Activated T-cell treated with anti-CD3 and anti-CD28 coated beads for 48 hours (primary cell): ENCODE measurements at places on chromosomes 2 and 18.

- DNase-seq: no peak
Observed at GRCh38 chr2:209762563-209762962, 9.1 kb upstream of the UNC80 start.

DNA sequence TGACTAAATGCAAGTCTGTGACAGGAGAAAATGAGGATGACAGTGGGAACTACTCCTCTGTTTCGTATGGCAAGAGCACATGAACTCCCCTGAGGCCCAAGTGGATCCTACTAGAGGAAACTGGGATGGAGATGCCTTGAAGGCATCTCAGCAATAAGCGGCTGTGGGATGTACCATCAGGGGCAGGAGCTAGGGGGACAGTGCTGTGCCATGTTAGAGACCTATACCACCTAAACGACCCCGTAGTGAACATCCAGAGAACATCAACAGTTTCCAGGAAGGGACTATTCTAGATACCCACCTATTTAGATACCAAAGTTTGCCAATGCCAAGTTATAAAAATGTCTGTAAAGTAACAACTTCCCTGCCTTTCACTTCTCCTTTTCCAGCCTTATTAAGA lies 860.8 kb upstream of the ACVR2A start:
- no peak for DNase-seq

DNA sequence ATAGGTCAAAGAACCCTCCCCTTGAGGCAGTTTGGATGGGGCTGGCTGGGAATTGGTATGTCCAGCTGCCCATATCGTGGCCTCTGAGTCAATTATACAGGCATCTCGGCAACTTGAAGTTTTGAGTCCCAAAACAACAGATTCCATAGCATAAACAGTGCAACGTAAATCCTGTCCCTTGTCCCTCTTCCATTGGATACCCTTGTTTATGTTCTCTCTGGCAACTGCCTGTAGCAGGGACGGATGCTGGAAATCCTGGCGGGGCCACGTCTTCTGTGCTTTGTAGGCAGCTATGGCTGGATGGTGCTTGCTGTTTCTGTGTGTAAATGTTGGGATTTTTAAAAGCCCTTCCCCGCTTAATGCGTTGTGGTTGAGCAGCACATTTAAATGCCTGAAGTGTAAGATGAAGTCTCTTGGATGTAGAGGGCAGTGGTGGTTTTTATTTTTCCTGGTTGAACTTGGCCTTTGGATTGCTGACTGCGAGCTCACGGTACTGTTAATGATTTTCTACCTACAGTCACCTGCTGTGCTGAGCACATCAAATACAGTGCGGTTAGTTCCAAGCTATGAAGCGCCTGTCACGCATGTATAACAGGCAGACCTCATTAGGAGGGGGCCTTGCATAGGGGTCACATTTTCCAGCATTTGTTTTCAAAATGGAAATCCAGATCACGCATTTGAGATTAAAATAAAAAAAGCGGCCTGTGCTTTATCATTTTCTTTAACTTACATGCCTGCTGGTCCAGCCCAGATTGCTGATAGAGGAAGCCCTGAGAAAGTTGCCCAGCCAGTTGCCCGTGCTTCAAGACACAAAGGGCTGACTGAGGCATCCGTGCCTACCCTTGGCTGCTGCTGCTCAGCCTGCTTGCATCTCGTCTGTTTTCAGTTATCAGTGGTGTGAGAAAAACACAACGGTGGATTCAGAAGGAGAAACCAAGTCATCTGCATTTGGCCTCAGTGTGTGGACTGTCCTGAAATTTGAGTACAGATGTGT lies 84.7 kb downstream of the NEDD4L start:
- no peak for DNase-seq

GRCh38 chr18:61474341-61474740 lies 141.1 kb downstream of the CDH20 start:
- DNase-seq: no peak

- DNase-seq: no peak
Observed at GRCh38 chr18:66641056-66641455, 37.2 kb upstream of the CDH19 start.

GRCh38 chr18:9914584-9915290 lies 921 bp downstream of the VAPA start:
- peak; percentile 73 for DNase-seq

GRCh38 chr18:79532313-79533007 lies 136.7 kb downstream of the NFATC1 start:
- DNase-seq: no peak

DNA sequence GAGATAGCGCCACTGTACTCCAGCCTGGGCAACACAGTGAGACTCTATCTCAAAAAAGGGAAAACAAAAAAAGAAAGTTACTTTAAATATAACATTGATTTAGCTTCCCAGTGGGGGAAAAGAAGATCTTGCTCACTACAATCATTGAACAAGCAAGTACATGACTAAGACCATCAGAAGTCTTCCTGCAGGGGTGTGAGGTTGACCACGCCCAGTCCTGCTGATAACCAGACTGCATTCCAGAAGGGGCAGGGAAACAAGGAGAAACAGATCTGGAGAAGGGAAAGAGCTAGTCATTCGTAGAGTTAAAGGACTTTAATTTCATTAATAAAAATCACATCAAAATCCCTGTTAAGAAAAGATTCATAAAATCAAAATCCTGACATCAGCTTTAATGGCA lies 77.5 kb downstream of the EPHA4 start:
- no peak for DNase-seq

GRCh38 chr2:167844714-167845530 lies 402.5 kb downstream of the STK39 start:
- DNase-seq: no peak

- no peak for DNase-seq
Observed at GRCh38 chr2:217652761-217653639, 349.8 kb downstream of the TNS1 start.

- no peak for DNase-seq
Observed at GRCh38 chr2:68018727-68019126, 44.1 kb downstream of the C1D start.

- no peak for DNase-seq
Observed at GRCh38 chr2:212908031-212908430, 243.4 kb downstream of the IKZF2 start.

- no peak for DNase-seq
Observed at GRCh38 chr18:5543036-5543680, 639 bp downstream of the EPB41L3 start.

- DNase-seq: no peak
Observed at GRCh38 chr2:215637651-215638050, 201.8 kb upstream of the FN1 start.

- no peak for DNase-seq
Observed at GRCh38 chr18:79512461-79513380, 117.0 kb downstream of the NFATC1 start.

DNA sequence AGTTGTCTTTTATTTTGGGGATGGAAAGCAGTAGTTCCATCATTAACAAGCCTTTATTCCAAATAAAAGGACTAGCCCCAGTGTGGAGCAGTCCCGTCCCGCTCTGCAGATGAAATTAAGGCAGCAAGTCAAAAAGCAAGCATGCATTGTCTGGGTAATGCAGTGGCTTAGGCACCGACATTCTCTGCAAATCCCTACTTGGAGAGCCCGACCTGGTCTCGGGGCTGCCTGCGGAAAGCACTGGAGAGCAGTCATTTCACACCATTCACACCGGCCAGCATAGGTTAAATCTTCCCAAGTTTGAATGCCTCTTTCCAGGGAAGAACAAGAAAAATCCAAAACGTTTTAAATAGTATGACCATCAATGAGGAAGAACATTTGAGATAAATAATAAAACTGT lies 24.4 kb upstream of the RAB12 start:
- DNase-seq: no peak

DNA sequence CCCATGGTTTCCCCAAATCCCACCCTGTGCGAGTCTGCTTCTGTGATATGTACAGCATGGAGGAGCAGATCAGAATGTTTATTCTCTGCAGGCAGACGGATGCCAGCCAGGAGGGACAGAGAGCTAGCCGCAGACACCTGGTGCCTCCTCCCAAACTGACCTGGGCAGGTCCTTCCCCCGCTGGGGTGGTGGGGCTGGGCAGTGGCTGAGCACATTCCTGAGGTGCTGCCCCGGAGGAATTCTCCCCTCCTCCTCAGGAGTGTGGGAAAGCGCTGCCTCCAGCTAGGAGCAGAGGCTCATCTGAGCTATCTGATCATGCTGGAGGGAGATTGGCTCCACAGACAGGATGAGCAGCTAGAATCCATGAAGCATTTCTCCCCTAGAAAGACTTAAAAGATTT lies 21.7 kb downstream of the C2orf92 start:
- DNase-seq: no peak

- DNase-seq: peak; percentile 37
Observed at GRCh38 chr2:46471-47345, at the start of gene FAM110C. TSS of gene FAM110C (minus strand) at chr2:46505. CDS start at chr2:46385, 120 bp downstream.

- DNase-seq: peak; percentile 85
Observed at GRCh38 chr18:76982841-76983583, 149.6 kb downstream of the MBP start.

DNA sequence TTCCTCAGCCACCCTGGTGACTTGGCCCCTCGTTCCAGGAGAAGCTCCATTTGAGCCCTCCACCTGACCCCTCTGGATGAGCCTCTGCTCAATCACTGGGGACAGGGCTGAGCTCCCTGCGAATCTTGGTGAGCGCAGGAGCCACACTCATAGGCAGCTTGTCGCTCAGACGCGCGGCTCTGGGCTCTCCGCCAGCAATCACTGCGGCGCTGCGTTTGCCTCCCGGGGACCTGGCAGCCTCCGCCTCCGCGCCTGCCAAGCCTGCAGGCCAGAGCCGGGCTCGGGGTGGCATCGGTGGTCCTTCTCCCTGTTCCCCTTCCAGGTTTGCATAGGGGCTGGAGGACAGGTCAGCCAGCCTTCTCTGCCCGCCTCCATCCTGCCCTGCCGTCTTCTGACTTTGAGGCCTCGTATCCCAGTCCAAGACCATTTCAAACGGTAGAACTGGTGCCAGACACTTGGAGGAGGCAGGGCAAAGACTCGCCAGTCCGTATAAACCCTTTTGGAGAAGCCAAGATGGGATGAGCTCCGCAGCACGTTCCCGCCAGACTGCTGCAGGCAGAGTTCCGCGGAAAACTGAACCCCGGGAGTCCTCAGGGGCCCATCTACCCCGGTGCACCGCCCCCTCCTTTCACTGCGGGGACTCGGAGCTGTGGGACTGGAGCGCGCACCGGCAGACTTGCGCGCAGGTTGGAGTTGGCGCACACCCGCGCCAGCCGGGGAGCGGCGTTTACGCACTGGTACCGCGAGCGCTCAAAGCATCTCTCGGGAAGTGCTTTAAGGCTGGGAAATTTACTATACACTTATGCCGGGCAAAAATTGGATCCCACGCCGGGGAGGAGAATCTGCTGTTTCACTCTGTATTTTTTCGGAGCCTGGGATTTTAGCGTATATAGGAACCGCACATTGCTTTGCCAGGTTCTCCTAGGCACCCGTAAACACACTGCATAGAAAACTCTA lies 1.1 kb upstream of the TACR1 start:
- no peak for DNase-seq

DNA sequence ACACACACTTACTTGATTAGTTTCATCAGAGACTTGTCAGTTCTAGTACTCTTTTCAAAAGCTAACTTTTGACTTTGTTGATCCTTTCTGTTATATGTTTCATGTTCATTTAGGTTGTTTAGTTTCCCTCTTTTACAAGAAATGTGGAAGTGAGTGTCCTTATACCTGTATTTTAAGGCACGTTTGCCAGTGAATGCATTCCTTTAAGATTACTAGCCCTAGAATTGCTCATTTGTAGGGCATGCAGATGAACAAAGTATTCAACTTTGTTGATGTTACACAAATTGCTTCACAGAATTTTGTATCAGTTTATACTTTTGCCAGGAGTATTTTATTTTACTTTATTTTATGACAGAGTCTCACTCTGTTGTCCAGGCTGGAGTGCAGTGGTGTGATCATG lies 6.3 kb downstream of the IL1RL2 start:
- no peak for DNase-seq

- no peak for DNase-seq
Observed at GRCh38 chr2:104777721-104778120, 76.2 kb upstream of the POU3F3 start.

GRCh38 chr2:129274918-129275317 lies 704.5 kb upstream of the RAB6C start:
- DNase-seq: no peak

GRCh38 chr2:176582990-176583481 lies 313.8 kb downstream of the MTX2 start:
- DNase-seq: no peak

GRCh38 chr18:54856105-54856646 lies 27.9 kb downstream of the RAB27B start:
- no peak for DNase-seq

DNA sequence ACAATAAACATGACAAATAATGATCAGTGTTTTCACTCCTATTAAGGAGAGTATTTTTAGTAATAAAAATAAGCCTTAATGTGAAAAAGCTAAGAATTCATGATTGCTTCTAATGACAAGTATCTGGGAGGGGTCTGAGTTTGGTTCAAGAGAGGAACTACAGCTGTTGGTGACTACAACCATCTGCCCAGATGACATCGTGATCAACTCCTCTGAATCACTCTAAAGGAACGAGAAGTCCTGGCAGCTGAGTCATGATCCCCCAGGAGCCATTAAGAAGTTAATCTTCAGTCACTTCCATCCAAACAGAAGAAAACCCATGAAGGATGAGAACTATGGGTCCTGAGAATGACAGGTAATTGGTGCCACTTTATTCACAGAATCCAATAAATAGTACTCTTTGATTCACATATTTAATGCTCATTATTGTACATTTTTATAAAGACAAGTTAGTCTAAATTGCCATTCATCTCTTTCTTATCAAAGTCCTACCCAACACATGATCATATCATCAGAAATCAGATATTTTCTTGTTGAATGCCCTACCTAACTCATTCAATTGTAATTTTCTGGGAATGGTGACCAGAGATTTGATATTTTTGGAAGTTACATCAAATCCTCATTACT lies 6.8 kb downstream of the TFPI start:
- DNase-seq: no peak

DNA sequence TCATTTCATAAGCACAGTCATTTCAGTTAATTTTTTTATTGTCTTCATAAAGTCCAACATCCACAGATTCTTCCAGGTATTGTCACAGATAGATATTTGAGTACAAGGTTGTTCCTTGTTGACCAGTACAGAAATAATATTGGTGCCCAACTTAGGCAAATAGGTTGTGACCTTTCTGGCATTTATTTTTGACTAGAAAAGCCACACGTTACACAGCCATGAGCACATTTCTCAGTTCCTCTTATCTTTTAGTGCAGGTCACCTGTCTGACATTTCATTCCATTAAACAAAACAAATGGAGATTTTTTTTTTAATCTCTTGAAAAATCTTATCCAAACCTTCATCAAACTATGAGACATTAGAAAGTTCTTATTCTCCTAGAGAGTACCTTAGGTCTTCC lies 428.8 kb downstream of the ZNF521 start:
- DNase-seq: no peak

- no peak for DNase-seq
Observed at GRCh38 chr18:31233621-31234275, 71.1 kb upstream of the DSC1 start.

DNA sequence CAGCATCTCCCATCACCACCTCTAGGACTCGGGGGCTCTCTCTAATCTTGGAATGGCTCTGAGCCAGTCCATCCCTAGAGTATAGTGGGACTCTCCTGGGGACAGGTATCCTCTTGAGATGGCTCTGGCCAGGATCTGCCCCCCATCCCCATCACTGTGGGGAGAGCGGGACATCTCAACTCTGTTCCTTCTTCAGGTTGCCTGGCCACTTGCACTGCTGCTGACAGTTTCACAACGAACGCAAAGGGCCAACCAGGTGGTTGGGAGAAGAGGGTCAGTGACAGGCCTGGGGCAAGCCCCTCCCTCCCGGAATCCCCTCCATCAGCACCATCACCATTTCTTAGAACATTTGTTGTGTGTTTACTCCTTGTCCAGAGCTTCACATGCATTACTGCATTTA lies 62.6 kb downstream of the CIB4 start:
- DNase-seq: no peak
